ENCODE measurements at places on chromosomes 7 and 10.
A peak's percentile ranks its signal among the peaks of the same experiment; 100 is the strongest.

GRCh38 chr10:43322331-43322730, 49.1 kb upstream of the FXYD4 start:
- DNase-seq: no peak

DNA sequence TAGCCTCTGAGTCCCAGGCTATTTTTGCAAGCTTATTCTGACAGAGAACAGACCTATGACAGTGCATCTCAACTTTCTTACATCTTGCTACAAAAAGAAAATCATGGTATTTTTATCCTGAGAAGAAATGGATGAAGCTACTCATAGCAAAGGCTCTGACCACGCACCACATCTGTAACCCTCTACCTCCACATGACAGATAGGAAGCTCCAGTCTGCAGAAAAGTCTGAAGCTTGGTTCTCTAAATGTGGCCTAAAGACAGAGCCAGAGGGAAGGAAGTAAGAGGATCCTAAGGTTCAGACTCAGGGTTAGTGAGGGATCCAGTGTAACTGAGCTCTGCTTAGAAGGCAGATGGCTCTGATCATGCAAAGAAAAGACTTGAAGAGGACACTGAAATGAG, 58.4 kb upstream of the ABCB5 start:
- peak; percentile 45 for DNase-seq

DNA sequence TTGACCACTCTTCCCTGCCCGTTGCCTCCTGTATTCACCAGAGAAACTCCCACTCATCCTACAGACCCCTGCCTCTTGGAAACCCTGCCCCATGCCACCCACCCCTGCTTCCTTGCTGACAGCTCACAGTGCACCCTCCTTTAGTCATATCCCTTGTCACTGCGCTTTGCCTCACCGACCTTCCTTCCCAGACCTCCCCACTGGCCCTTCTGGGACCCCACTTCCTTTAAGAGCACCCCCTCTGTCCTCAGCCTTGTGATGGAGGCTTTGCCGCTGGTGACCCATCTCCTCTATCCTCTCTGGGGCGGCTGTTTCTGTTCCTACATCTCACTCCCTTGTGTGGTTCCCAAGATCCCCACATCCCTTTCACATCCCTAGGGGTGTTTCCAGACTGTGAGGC, 92.8 kb upstream of the ZMIZ1 start:
- DNase-seq: no peak

- DNase-seq: peak; percentile 55
These were observed 133.0 kb upstream of the TNS3 start for GRCh38 chr7:47714669-47715607.

DNA sequence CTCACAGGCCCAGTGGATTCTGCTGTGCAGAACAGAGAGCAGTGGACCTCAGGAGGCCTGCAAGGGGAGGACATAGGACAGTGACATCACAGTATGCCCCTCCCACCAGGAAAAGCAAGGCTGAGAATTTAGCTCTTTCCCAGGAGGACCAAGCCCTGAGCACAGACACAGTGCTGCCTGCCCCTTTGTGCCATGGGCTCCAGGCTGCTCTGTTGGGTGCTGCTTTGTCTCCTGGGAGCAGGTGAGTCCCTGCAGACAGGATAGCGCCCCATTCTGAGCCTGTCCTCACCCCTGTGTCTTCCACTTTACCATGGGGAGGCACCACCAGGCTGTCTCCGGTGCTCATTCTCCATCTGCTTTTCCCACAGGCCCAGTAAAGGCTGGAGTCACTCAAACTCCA, 63.0 kb upstream of the PRSS58 start:
- DNase-seq: no peak

GRCh38 chr10:4011136-4011812, 226.3 kb upstream of the KLF6 start:
- no peak for DNase-seq

DNA sequence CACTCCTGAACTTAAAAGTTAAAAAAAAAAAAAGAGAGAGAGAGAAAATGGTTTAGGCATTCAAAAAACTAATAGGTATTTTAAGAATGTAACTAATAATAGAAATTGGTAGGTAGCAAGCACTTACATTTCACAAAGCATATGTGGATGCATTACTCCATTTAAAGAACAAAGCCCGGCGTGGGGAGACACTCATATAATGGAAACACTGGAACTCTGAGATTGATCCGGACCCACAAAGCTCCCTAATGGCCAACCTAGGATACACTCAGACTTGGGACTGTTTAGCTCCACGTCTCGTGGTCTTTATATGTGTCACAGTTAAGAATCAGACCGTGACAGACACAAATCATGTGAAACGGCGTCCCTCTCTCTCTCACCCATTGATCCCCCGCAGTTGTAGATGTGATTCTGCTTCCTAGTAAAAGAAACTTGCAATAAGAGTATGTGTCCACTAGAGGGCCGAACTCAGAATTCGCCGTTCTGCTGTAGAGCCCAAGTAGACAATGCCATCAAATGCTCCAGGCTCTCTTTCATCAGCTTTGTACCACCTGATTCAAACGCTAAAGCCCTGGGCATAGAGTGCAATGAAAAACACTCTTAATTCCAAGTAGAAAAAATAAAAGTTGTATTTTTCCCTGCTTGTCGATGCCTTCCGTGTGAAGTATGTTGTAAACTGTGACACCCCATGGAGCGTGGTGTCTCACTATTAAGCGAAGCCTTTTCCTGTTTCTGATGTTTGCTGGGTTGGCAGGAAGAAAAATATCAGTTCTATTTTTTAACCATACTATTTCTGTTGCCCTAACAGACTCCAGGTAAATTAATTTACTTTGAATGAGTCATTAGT, 429.0 kb upstream of the MTPN start:
- DNase-seq: peak; percentile 66

DNA sequence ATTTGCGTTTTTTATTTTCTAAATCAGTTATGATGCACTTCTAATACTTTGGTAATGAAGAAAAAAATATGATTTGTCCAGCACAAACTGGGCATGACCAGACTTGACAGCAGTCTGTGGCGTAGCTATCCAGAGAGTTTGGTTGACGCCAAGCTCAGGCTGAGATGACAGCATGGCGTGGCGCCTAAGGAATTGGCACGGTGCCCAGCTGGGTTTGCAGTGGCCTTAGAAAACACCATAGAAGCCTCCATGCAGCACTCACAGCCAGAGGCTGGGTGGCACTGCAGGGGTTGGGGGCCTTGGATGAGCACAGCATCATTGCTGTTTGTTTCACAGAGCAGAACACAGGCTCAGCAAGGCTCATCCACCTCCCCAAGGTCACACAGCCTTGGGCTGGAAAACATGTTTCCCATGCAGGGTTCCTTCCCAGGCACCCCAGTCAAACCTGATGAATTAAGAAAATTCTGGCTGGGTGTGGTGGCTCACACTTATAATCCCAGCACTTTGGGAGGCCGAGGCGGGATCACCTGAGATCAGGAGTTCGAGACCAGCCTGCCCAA, 88.9 kb downstream of the GTF2IRD1 start:
- DNase-seq: peak; percentile 37

- DNase-seq: no peak
These were observed 54.5 kb downstream of the LRRN3 start for GRCh38 chr7:111145472-111145871.

DNA sequence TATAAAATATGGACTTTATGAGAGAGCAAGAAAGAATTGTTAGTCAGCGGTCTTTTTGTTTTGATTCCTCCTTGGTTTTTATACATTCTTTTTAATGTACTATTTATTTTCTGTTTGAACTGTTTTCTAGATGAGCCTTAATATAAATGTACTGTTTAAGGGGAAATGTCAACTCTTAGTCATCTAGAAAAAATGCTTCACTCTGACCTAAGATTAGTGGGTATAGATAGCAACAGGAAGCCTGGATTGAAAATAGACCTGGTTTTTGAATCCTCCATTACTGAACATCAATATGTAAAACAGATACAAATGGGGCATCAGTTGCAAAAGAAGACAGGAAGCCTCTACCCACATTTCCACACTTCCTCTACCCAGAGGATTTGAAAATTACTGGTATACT, 87.8 kb downstream of the CHRM2 start:
- peak; percentile 10 for DNase-seq

- DNase-seq: no peak
These were observed 52.4 kb downstream of the ABCB1 start for GRCh38 chr7:87548123-87548919.

DNA sequence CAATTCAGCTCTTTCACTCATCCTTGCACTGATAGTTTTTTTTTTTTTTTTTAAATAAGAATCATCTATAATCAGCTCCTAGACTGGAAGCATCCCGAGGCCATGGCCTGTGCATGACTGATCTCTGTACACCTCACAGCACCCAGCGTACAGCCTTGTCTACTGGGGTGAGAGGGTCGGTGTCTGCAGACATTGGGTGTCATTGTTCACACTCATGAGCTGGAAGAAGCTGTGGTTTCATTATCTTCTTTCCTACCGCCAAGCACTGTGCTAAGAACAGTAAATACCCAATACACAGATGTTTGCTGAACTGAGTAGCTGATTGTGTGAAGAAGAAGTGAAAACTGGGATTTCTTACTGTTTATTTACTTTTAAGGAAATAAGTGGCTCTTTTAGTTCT, 123.6 kb downstream of the CLEC2L start:
- no peak for DNase-seq

DNA sequence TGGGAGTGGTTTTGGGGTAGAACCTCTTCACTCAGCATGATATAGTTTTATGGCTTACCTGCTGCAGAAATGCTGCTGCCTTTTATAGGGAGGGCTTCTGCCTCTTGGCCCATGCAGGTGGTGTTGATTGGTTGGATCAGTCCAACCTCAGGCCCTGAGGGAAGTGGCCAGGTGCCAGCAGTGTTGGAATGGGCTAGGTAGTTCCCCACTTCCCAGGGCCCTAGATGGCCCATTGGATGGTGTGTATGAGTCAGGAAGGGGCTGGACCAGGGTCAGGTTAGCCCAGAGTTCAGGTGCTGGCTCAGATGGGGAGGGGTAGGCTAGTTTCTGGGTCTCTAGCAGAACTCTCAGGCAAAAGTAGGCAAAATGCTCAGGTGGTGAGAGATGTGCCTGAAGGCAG, 455.5 kb downstream of the CCSER2 start:
- no peak for DNase-seq

DNA sequence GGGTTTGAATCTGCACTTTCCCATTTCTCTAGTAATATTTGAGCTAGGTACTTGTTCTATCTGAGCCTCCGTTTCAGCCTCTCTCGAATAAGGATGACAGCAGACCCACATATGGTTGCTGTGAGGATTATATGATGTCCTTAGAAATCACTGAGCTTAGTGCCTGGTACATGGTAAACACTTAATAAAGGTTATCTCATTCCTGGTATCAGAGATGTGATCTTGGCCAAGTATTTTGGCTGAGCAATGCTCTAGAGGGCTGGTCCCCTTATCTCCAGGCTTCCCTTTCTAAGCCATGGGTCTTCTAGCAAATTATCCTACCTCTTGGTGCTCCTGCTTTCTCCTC, 407 bp upstream of the MKRN1 start:
- no peak for DNase-seq
